Caco-2 (cell line): ENCODE measurements at places on chromosomes 7 and 10. TPM values are rescaled to one million over a fixed set of nuclear protein-coding genes. Genes with fewer than 3 reads are reported as not detected.

Gene HYAL4
- total RNA-seq: 0.14 and 0.68 TPM in 2 replicates

Gene PPP1R9A
- 37.2 and 37.4 TPM in 2 replicates for total RNA-seq

Gene LRRC17
- 0.39 TPM in 1 of 2 replicates, not detected in the other for total RNA-seq

GRCh38 chr10:126667568-126667967 lies 2.9 kb downstream of the C10orf90 start:
- no peak overlapping the region for H3K27ac ChIP-seq
- no peak for DNase-seq
- no peaks in the 10 kb centered on the region for H3K27me3 ChIP-seq
- no peak overlapping the region for H3K4me3 ChIP-seq

DNA sequence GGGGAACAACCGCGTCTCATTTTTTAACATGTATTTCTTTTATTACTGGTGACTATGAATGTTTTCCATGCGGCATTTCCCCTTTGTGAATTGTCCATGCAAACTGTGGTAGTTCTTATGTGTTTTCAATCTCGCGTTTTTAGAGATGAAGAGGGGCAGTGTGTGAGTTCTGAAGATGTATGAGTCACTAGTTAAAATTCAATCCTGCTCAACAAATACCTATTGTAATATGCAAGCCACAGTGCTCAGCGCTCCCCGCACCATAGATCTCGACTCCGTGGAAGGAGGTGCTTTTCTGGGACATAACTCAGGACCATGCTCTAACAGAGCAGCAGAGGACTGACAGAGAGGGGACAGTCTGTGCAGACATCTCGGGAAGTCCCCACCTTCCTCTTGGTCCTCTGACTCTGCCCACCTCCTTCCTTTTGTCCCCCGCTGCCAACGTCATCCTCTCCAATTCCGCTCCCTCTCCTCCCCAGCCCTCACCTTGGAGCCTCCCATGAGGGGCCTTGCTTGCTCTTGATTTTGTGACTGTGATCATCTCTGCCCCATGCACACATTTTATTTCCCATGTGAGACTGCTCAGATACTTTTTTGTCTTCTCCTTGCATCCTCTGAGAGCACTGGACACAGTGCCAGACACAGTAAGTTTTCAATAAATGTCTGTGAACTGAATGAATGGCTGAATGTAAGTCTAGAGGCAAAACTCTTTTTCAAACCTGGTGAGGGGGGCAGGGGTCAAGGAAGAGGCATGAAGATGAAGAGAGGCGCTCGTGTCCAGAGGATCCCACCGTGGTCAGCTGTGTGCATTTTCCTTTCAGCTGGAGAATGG lies 42.7 kb upstream of the PLEKHA1 start:
- DNase-seq: no peak
- peak overlapping the region; percentile 27 for H3K27ac ChIP-seq
- no peaks in the 10 kb centered on the region for H3K27me3 ChIP-seq
- H3K4me3 ChIP-seq: no peak overlapping the region

- H3K27me3 ChIP-seq: no peaks in the 10 kb centered on the region
- peak within 1 kb of the TSS; percentile 99 for H3K27ac ChIP-seq
- no peaks in the 10 kb centered on the region for H3K36me3 ChIP-seq
- no peak within 1 kb of the TSS for H3K4me3 ChIP-seq
- peaks cover 43% of the 10 kb centered on the region for H3K4me1 ChIP-seq
Measured at GRCh38 chr7:151024435-151025056, at the start of gene ATG9B. Gene ATG9B (minus strand): TSS chr7:151024494. CDS start chr7:151024423, 71 bp downstream.

Gene HOXA6
- total RNA-seq: 5.6 and 8.1 TPM in 2 replicates

GRCh38 chr7:148408307-148408706 lies 182.3 kb upstream of the C7orf33 start:
- no peak overlapping the region for H3K27ac ChIP-seq
- H3K36me3 ChIP-seq: no peaks in the 10 kb centered on the region
- DNase-seq: no peak
- no peaks in the 10 kb centered on the region for H3K27me3 ChIP-seq

Gene OLAH
- not detected in 2 replicates for total RNA-seq

Gene SLC39A12
- total RNA-seq: not detected in 2 replicates

DNA sequence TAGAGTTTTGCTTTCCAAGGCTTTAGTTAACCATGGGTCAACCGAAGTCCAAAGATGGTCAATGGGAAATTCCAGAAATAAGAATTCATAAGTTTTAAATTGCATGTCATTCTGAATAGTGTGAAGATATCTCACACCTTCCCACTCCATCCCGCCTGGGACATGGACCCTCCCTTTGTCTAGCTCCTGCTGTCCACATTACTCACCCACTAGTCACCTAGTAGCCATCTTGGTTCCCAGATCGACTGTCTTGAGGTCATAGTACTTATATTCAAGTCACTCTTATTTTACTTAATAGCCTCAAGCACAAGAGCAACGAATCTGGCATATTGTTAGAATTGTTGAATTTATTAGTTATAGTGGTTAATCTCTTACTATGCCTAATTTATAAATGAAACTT lies 366.6 kb downstream of the PRPF18 start:
- H3K36me3 ChIP-seq: no peaks in the 10 kb centered on the region
- H3K4me1 ChIP-seq: no peaks in the 10 kb centered on the region
- no peak overlapping the region for H3K4me3 ChIP-seq
- H3K27me3 ChIP-seq: no peaks in the 10 kb centered on the region; the same call in 1 of the 2 replicates
- no peak for DNase-seq

DNA sequence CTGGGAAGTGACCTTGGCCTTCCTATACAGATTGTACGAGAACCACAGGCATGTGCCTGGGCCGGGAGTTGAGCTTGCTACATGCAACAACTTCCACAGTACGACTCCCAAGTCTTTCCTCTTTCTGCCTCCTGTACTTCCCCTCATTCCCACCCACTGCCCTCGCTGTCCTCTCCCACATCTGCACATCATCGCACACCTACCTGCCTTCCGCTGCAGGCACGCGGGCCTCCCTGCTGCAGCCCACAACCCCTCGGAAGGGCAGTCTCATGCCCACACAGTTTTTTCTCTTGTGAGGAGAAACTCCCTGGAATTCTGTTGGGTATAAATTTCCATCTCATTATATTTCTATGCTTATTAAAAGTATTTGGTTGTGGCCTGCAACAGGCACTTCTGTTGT lies 117.2 kb downstream of the ACTR3B start:
- no peak for DNase-seq
- no peak overlapping the region for H3K4me3 ChIP-seq
- H3K27ac ChIP-seq: no peak overlapping the region
- no peaks in the 10 kb centered on the region for H3K36me3 ChIP-seq
- H3K4me1 ChIP-seq: no peaks in the 10 kb centered on the region
- H3K27me3 ChIP-seq: no peaks in the 10 kb centered on the region

GRCh38 chr7:29971566-29972314 lies 17.9 kb downstream of the SCRN1 start:
- no peaks in the 10 kb centered on the region; the same call in 1 of the 2 replicates for H3K36me3 ChIP-seq
- no peak overlapping the region for H3K27ac ChIP-seq
- DNase-seq: no peak

- no peak overlapping the region for H3K27ac ChIP-seq
- no peak overlapping the region for H3K4me3 ChIP-seq
- H3K4me1 ChIP-seq: peaks cover 3% of the 10 kb centered on the region; the same call in 1 of the 2 replicates
- H3K36me3 ChIP-seq: peaks cover 1% of the 10 kb centered on the region; the same call in 1 of the 2 replicates
- H3K27me3 ChIP-seq: no peaks in the 10 kb centered on the region
- DNase-seq: no peak
Measured at GRCh38 chr7:2040201-2040892, 192.4 kb downstream of the MAD1L1 start.

- H3K4me1 ChIP-seq: no peaks in the 10 kb centered on the region
- H3K36me3 ChIP-seq: no peaks in the 10 kb centered on the region
- H3K4me3 ChIP-seq: no peak overlapping the region
- no peaks in the 10 kb centered on the region for H3K27me3 ChIP-seq
- no peak for DNase-seq
- H3K27ac ChIP-seq: no peak overlapping the region
Measured at GRCh38 chr10:120929166-120929565, 78.0 kb downstream of the WDR11 start.

Gene KAZALD1
- total RNA-seq: 41.3 and 42.3 TPM in 2 replicates

DNA sequence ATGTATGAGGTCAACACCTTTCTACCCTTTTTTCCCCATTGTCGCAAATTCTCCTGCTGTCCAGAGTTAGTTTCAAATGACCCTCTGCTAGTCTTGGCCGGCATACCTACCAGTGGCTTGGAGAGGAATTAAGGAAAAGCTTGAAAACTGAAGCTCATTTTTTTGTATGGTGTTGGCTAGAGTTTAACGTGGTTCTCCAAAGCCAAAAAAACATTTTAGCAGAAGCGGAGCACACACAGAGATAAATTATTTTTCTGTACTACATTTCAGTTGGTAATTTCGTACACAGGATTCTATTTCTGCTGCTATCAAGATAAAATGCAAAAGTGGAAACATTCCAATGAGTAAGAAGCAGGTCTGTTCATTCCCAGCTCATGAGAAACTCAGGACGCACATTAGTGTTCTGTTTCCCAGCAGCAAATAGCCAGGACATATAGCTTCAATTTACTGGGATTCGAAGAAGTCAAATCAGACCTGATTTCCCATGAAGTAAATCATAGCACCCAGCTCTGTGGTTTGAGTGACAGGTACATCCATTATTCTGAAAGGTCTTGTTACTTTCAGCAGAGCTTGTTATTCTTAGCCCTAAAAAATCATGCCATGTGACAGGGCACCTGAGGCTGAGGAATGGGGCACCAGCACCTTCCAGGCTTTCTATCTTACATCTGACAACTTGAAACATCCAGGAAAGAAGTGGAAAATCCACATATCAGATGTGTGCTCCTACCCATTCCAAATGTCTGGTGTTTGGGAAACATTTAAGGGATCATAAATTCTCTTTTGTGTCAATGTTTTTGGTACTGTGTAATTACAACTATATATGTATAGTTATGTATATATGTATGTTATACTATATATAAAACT lies 215.9 kb upstream of the C7orf33 start:
- no peak overlapping the region for H3K27ac ChIP-seq
- H3K4me3 ChIP-seq: no peak overlapping the region
- H3K4me1 ChIP-seq: no peaks in the 10 kb centered on the region
- H3K36me3 ChIP-seq: no peaks in the 10 kb centered on the region
- DNase-seq: no peak

GRCh38 chr7:136009488-136010079 lies 32.4 kb upstream of the MTPN start:
- no peaks in the 10 kb centered on the region; the same call in 1 of the 2 replicates for H3K27me3 ChIP-seq
- H3K4me3 ChIP-seq: no peak overlapping the region
- peak; percentile 60 for DNase-seq
- H3K36me3 ChIP-seq: no peaks in the 10 kb centered on the region
- H3K4me1 ChIP-seq: no peaks in the 10 kb centered on the region

- H3K27me3 ChIP-seq: no peaks in the 10 kb centered on the region
- H3K36me3 ChIP-seq: no peaks in the 10 kb centered on the region
- H3K4me3 ChIP-seq: no peak overlapping the region
- no peaks in the 10 kb centered on the region for H3K4me1 ChIP-seq
- H3K27ac ChIP-seq: no peak overlapping the region
- no peak for DNase-seq
Measured at GRCh38 chr10:88886557-88886956, 6.5 kb downstream of the STAMBPL1 start.

- no peaks in the 10 kb centered on the region; the same call in 1 of the 2 replicates for H3K36me3 ChIP-seq
- H3K27me3 ChIP-seq: no peaks in the 10 kb centered on the region
- H3K4me3 ChIP-seq: no peak overlapping the region
- DNase-seq: no peak
- H3K4me1 ChIP-seq: peaks cover under 1% of the 10 kb centered on the region; the same call in 1 of the 2 replicates
- H3K27ac ChIP-seq: no peak overlapping the region
Measured at GRCh38 chr7:24896031-24896501, 83.9 kb downstream of the OSBPL3 start.

DNA sequence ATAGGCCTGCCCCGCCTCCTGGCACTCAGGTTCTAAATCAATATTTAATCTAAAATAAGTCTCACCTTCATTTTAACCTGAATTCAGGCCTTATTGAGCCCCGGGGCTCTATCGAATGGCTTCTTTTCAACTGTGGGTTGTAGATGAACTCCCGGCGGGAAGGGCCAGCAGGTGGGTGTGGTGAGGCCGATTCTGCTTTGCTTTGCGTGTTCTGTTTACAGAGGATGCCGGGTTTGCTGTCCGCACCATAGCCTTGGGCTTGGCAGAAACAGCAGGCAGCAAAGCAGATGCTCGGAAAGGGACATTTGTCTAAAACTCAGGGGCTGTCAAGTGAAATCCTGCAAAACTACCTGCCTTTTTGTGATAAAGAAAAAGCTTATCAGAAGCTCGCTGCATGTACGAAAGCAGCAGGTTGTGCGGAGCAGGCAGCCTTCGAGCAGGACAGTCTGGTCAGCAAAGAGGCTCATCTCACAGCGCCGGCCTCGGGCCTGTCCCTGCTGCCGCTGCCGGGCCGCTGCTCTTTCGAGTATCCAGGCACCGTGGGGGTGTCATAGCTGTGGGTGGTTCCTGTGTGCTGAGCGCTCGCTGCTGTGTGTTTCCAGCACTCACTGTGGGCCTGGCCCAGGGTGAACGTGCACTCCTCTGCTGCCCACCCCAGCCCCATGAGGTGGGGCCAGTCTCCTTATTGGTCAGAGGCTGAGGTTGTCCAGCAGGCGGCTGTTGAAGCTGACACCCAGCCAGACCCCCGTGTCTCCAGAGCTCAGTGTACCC lies 434.8 kb upstream of the FOXK1 start:
- H3K36me3 ChIP-seq: no peaks in the 10 kb centered on the region
- no peaks in the 10 kb centered on the region for H3K27me3 ChIP-seq
- DNase-seq: no peak
- peaks cover 9% of the 10 kb centered on the region; the same call in 1 of the 2 replicates for H3K4me1 ChIP-seq

DNA sequence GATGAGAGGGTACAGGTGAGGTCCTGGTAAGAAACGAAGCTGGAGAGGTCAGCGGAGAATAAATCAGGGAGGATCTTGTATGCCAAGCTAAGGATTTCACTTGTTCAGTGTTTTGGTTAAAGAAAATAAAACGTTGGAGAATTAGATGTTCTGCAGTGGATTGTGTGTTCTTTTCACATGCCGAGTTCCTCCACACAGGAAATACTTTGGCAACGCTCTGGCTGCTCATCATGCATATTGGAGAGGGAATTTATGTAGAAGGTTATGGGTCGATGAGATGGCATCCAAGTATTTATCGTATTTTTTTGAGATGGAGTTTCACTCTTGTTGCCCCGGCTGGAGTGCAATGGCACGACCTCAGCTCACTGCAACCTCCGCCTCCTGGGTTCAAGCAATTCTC lies 11.0 kb downstream of the RPS24 start:
- peaks cover 7% of the 10 kb centered on the region for H3K36me3 ChIP-seq
- DNase-seq: no peak
- H3K27ac ChIP-seq: peak overlapping the region; percentile 1
- H3K4me3 ChIP-seq: no peak overlapping the region
- H3K4me1 ChIP-seq: no peaks in the 10 kb centered on the region
- no peaks in the 10 kb centered on the region for H3K27me3 ChIP-seq

- H3K36me3 ChIP-seq: no peaks in the 10 kb centered on the region
- H3K4me1 ChIP-seq: peaks cover 6% of the 10 kb centered on the region; the same call in 1 of the 2 replicates
Measured at GRCh38 chr7:47196737-47197136, 385.2 kb downstream of the TNS3 start.

DNA sequence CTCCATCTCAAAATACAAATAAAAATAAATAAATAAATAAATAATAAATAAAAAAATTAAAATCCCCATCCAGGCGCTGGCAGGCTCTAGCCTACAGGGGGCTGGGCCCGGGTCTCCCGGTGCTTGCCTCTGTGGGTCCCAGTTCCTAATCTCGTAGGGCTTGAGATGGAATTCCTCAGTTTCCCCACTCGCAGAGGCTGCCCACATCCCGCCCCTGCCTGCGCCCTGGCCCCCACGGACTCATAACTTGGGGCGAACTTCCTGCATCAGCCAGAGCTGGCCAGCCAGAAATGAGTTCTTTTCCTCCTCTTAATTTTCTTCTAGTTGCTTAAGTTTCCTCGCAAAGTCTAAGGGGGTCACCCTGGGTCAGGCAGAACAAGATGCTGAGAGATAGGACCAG lies 22.0 kb upstream of the SRRM3 start:
- no peak overlapping the region for H3K27ac ChIP-seq
- H3K4me1 ChIP-seq: no peaks in the 10 kb centered on the region
- H3K27me3 ChIP-seq: no peaks in the 10 kb centered on the region
- no peaks in the 10 kb centered on the region for H3K36me3 ChIP-seq

GRCh38 chr10:28903063-28903462 lies 225.7 kb downstream of the BAMBI start:
- H3K27ac ChIP-seq: no peak overlapping the region
- no peaks in the 10 kb centered on the region for H3K36me3 ChIP-seq
- DNase-seq: no peak
- H3K27me3 ChIP-seq: no peaks in the 10 kb centered on the region
- H3K4me1 ChIP-seq: peaks cover 36% of the 10 kb centered on the region
